ENCODE measurements at places on chromosomes 5 and 9.

DNA sequence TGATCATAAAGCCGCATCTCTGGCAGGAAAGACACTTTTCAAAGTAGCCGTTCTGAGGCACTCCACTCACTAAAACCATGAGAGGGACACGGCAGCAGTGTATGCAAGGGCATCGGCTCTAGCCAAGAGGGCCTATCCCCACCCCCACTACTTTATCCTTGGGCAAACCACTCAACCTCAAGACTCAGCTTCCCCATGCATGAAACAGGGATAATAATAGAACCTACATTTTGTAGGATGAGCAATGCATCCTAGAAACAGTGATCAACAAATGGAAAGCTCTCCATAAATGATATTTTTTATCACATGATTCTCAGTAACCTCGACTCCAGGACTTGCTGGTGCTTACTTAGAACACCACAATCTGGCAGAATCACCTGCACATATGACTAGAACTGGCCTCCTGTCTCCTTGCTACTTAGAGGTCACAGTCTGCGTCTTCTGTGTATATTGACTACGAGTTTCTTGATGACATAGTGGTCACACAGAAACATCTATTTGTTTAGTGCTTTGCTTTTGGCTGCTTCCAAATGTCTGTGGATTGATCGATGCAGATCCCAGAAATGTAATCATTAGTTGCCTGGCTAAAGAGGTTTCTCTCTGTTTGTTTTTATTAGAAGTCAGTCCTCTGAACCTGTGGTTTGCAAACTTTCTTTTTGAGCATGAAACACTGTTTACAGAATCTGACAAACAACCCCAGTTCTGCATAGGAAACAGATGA is 102.1 kb downstream of the LHFPL2 start:
- no peak overlapping the region for H3K4me3 ChIP-seq
- no peak for DNase-seq
- peaks cover 59% of the 10 kb centered on the region for H3K4me1 ChIP-seq
- H3K27ac ChIP-seq, result peak overlapping the region; percentile 60
- H3K36me3 ChIP-seq, result peaks cover 4% of the 10 kb centered on the region

DNA sequence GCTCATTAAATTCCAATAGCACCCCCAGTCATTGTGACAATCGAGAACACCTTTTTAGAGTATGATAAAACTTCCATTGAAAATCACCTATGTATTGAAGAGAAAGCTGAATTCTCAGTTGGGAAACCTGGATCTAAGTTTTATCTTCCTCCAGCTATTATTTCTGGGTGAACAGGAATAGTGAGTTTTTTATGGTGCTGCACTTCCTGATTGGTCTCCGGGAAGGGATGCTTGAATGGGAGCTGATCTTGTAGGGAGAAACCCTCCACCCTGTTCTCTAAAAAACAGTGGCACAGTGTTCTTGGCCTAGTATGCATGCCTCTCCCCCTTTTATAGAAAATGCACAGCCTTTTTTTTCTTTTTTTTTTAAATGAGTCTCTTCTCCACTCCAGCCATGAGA is 112.2 kb downstream of the ACTBL2 start:
- no peaks in the 10 kb centered on the region for H3K4me1 ChIP-seq
- no peak overlapping the region for H3K27ac ChIP-seq
- DNase-seq, result no peak
- H3K4me3 ChIP-seq, result no peak overlapping the region
- H3K27me3 ChIP-seq, result peaks cover 2% of the 10 kb centered on the region

DNA sequence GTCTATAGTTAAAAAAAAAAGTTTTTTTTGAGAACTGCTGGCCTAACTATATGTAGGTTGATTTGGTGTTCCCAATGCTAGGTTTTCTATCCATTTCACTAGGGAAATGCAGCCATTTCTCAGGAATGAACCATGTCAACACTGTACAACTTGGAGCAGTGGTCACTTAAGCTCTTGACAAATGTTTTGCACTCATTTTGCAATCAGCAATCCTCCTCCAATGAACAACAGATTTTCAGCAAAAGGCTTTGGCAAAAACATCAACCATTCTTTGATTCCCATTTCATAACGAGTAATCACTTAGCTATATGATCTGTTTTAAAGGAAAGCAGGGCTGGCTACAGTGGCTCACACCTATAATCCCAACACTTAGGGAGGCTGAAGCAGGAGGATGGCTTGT is 17.9 kb downstream of the STRBP start:
- no peaks in the 10 kb centered on the region for H3K4me1 ChIP-seq
- no peak for DNase-seq
- H3K27me3 ChIP-seq, result no peaks in the 10 kb centered on the region
- no peak overlapping the region for H3K27ac ChIP-seq
- no peaks in the 10 kb centered on the region for H3K36me3 ChIP-seq

- DNase-seq, result no peak
- peaks cover 56% of the 10 kb centered on the region for H3K4me1 ChIP-seq
- H3K36me3 ChIP-seq, result peaks cover 6% of the 10 kb centered on the region
- H3K27ac ChIP-seq, result peak overlapping the region; percentile 62
- no peaks in the 10 kb centered on the region for H3K27me3 ChIP-seq
Measured at GRCh38 chr5:132431632-132432031, 58.9 kb downstream of the IRF1 start.

- peak; percentile 77 for DNase-seq
- H3K36me3 ChIP-seq, result peaks cover 40% of the 10 kb centered on the region
Measured at GRCh38 chr5:177431317-177432142, 5.1 kb downstream of the GRK6 start.

DNA sequence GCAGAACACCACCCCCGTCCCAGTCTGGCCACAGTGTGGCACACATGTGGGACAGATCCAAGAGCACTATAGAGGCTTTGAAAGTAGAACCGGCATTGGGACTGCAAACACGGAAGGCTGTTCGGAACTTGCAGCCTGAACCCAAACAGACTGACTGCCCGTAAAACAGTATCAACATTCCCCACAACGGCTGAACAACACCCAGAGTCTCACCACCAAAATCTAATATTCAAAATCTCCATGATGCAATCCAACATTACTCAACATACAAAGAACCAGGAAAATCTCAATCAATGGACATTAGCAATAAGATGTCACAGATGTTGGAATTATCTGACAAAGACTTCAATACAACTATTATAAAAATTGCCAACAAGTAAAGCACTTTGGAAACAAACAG is 82.3 kb downstream of the ROR2 start:
- H3K27me3 ChIP-seq, result no peaks in the 10 kb centered on the region
- no peaks in the 10 kb centered on the region for H3K36me3 ChIP-seq
- H3K4me1 ChIP-seq, result no peaks in the 10 kb centered on the region
- no peak overlapping the region for H3K4me3 ChIP-seq
- DNase-seq, result no peak

- no peaks in the 10 kb centered on the region for H3K36me3 ChIP-seq
- H3K4me3 ChIP-seq, result no peak overlapping the region
- no peak overlapping the region for H3K27ac ChIP-seq
- no peak for DNase-seq
- H3K27me3 ChIP-seq, result no peaks in the 10 kb centered on the region
Measured at GRCh38 chr5:159047086-159047485, 52.6 kb downstream of the EBF1 start.

DNA sequence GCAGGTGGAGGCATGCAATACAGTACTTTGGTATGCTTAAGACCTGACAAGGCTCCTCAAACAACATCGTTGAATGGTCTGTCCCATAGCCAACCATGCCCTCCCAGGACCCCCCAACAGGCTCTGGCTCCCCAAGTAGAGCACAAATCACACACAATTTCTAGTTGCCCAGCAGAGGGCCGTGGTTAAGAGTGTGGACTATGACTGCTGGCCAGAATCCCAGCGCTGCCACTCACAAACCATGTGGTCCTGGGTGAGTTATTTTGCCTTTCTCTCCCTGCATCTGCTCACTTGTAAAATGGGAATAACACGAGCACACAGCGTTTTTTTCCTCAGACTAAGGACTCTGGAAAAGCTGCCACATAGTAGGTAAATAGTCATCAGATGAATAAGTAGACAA is 6.5 kb downstream of the CKMT2 start:
- H3K27me3 ChIP-seq, result no peaks in the 10 kb centered on the region
- no peak overlapping the region for H3K27ac ChIP-seq
- no peaks in the 10 kb centered on the region for H3K36me3 ChIP-seq
- peaks cover 3% of the 10 kb centered on the region for H3K4me1 ChIP-seq
- no peak overlapping the region for H3K4me3 ChIP-seq

DNA sequence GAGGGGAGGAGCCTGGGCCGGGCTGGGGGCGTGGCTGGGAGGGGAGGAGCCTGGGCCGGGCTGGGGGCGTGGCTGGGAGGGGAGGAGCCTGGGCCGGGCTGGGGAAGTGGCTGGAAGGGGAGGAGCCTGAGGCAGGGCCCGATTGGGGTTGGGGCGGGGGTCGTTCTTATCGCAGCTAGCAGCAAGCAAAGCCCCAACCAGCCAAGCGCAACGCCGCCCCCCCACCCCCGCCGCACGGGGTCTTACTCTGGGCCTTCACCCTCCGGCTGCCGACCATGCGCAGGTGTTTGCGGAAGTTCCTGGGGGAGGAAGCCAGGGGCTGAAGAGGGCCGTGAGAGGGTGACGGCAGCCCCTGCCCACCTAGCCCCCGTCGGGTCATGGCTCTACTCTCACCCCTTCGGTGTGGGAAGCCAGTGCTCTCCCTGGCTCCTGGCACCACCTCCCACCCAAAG is 5.0 kb downstream of the NSMF start:
- H3K4me3 ChIP-seq, result peak overlapping the region; percentile 78
- DNase-seq, result no peak
- H3K36me3 ChIP-seq, result no peaks in the 10 kb centered on the region
- H3K4me1 ChIP-seq, result peaks cover 14% of the 10 kb centered on the region
- H3K27ac ChIP-seq, result peak overlapping the region; percentile 58

DNA sequence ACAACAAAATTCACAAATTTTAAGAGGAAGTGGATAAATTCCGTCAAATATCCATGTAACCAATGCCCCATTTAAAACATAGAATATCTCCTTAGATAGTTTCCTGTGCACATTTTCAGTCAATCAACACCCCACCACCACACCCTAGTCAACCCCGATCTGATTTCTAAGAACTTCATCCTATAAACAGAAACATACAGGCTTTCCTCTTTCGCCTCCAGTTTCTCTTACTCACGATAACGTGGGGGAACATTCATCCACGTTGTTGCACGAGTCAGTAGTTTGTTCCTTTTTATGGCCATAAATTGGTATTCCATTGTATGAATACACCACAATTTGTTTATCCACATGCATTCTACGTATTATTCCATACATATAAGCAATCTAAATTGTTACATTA is 35.6 kb upstream of the TRIO start:
- no peaks in the 10 kb centered on the region for H3K27me3 ChIP-seq
- H3K4me1 ChIP-seq, result peaks cover 22% of the 10 kb centered on the region
- H3K4me3 ChIP-seq, result no peak overlapping the region
- H3K27ac ChIP-seq, result no peak overlapping the region
- H3K36me3 ChIP-seq, result no peaks in the 10 kb centered on the region

DNA sequence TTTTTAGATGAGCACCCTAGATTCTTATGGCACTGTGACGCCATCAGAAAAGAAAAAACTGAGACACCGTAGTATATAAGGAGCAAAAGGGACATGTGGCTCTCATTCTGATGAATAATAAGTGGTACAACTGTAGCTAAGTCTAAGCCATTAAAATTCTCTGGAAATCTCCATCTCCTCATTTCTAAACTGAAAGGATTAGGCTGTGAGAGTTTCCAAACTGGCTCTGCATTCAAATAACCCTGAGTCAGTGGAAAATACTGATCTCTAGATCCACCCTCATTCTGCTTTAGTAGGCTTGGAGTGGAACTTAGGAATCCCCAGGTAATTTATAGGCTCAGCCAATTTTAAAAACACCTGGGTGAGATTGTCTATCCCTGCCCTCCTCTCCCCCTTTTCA is 28.5 kb downstream of the PTAR1 start:
- H3K27ac ChIP-seq, result no peak overlapping the region
- H3K4me1 ChIP-seq, result no peaks in the 10 kb centered on the region
- H3K36me3 ChIP-seq, result peaks cover 14% of the 10 kb centered on the region

DNA sequence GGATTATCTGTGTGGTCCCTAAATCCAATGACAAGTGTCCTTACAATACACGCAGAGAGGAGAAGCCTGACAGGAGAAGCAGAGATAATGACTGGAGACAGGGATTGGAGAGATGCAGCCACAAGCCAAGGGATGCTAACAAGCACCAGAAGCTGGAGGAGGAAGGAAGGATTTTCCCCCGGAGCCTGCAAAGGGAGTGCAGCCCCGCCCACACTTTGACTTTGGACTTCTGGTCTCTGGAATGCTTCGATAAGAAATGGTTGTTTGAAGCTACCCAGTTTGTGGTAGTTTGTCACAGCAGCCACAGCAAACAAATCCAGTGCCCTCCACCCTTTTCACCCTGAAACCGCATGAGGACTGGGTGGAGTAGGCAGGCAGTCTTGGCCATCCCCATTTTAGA is 77.2 kb upstream of the BOD1 start:
- H3K27me3 ChIP-seq, result no peaks in the 10 kb centered on the region
- DNase-seq, result no peak
- peaks cover 29% of the 10 kb centered on the region for H3K4me1 ChIP-seq

DNA sequence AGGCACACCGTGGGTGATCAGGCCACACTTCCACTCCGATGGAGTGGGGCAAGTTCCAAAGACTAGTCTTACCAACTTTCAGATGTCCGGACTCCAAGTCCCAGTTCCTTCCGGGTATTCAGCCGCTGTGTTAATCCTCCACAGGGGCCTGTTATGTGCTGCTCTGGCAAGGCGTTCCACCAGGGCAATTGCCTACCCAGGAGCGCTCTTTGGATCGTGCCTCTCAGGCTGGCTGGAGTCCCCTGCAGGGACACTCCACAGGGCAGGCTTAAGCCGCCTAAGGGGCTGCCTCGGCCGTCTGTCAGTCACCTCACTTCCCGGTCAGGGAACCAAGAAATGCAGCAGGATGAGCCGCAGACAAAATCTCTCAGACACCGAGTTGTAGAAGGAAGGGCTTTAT is 118.7 kb upstream of the CCNG1 start:
- no peaks in the 10 kb centered on the region for H3K27me3 ChIP-seq
- H3K4me3 ChIP-seq, result no peak overlapping the region
- DNase-seq, result no peak
- no peaks in the 10 kb centered on the region for H3K36me3 ChIP-seq
- H3K27ac ChIP-seq, result no peak overlapping the region

- H3K4me3 ChIP-seq, result no peak overlapping the region
- H3K27ac ChIP-seq, result no peak overlapping the region
- H3K36me3 ChIP-seq, result no peaks in the 10 kb centered on the region
- no peaks in the 10 kb centered on the region for H3K27me3 ChIP-seq
- peaks cover 8% of the 10 kb centered on the region for H3K4me1 ChIP-seq
Measured at GRCh38 chr5:133316346-133317343, 264.8 kb downstream of the HSPA4 start.

GRCh38 chr5:24783596-24783995 is 138.8 kb upstream of the CDH10 start:
- H3K36me3 ChIP-seq, result no peaks in the 10 kb centered on the region
- H3K4me3 ChIP-seq, result no peak overlapping the region
- no peak for DNase-seq
- no peaks in the 10 kb centered on the region for H3K27me3 ChIP-seq
- H3K4me1 ChIP-seq, result no peaks in the 10 kb centered on the region

All from GM12878 (cell line).